ENCODE measurements at places on chromosomes 3 and 15.

DNA sequence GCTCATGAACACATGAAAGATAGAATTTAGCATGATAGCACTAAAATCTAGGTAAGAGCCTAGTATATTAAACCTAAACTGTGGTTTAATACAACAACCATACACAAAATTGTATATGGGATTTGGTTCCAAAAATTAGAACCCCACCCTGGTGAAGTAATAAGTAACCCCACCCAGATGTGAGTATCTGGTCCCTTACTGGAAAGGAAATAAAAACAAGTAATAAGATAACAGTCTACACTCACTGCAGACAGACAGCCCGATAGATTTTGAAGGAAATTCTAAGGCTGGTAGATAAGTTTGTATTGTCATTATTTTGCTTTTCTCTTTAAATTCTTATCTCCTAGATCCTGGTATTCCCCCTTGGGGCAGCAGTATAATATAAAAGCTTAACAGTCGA is 184.9 kb downstream of the ZBTB20 start:
- peaks cover 5% of the 10 kb centered on the region for H3K36me3 ChIP-seq
- no peaks in the 10 kb centered on the region for H3K4me1 ChIP-seq
- H3K4me3 ChIP-seq, result no peak overlapping the region
- no peak for DNase-seq

GRCh38 chr3:181921220-181921619 is 209.5 kb downstream of the SOX2 start:
- no peaks in the 10 kb centered on the region for H3K36me3 ChIP-seq
- no peaks in the 10 kb centered on the region for H3K4me1 ChIP-seq
- no peak overlapping the region for H3K4me3 ChIP-seq

DNA sequence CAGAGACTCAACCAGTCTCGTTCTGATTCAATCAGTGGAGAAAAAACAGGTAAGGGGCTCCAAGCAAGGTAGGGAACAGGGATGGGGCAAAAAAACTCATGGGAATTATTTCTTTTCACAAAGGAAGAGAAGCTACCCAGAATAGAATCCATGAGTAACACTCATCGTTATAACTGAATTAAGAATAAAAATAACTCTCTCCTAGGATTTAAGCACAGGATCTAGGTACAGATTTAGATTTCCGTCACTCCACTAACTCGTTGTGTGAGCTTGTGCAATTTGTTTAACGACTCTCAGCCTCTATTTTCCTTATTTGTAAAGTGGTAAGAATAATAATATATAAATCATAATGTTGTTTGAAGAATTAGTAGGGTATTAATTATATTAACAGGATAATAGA is 68.6 kb downstream of the ADAMTS9 start:
- H3K4me1 ChIP-seq, result no peaks in the 10 kb centered on the region
- no peaks in the 10 kb centered on the region for H3K27me3 ChIP-seq
- DNase-seq, result no peak
- no peak overlapping the region for H3K27ac ChIP-seq
- no peak overlapping the region for H3K4me3 ChIP-seq
- no peaks in the 10 kb centered on the region for H3K36me3 ChIP-seq

- H3K4me1 ChIP-seq, result no peaks in the 10 kb centered on the region
- no peaks in the 10 kb centered on the region for H3K36me3 ChIP-seq
- no peak overlapping the region for H3K4me3 ChIP-seq
- H3K27me3 ChIP-seq, result peaks cover 59% of the 10 kb centered on the region
- DNase-seq, result no peak
- H3K27ac ChIP-seq, result no peak overlapping the region
Observed at GRCh38 chr15:70319466-70319865, 221.7 kb upstream of the TLE3 start.

DNA sequence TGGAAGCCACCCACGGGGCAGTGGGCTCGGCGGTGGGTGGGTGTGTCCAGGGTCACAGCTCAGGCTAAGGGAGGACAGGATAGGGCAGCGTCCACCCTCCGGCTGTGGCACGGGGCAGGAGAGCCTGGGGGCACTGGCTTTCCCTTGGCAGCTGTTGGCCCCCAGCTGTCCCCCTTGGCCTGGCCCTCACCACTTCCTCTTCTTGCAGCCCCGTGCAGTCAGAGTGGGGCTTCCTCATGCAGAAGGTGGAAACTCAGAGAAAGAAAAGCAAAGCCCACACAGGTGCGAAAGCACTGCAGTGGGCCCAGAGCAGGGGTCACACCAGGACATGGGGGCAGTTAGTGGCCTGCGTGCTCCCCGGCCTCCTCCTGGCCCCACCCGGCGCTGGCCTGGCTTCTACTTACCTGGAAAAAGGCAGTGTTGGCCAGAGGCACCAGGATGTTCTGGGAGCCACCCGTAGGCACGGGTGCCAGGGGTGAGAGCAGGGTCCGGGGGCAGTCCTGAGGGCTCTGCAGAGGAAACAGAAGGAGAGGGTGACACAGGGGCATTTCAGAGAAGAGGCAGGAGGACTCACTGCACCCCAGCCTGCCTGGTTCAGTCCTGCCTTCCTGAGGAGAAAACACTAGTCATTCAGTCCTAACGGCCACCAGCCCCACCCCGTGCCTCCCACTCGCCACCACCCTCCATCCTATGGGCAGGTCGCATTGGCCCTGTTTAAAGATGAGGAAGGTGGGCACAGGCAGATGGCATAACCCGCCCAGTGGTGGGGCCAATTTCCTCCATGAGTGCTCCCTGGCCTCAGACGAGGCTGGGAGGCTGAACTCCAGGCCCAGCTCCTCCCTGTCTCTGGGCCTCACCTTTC is 28.3 kb downstream of the PLXND1 start:
- peaks cover 19% of the 10 kb centered on the region for H3K4me1 ChIP-seq
- no peak overlapping the region for H3K27ac ChIP-seq
- no peaks in the 10 kb centered on the region for H3K27me3 ChIP-seq
- H3K36me3 ChIP-seq, result no peaks in the 10 kb centered on the region
- DNase-seq, result no peak

DNA sequence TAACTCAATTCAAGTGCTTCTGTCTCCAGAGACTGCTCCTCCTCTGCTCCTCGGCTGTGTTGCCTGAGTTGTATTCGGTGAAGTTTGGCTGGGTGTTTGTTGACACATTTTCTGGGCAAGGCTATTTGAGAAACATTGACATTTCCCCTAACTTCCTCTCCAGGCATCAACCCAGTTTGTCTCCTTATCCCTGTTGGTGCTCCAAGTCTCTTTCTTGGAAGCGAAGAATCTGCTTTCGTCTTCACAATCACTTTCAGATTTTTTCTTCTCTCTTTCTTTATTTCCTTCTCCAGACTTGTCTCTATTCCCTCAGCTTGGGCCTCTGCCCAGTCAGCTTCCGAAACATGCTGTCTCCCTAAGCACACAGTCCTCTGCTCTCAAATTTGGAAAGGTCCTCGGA is 84.7 kb downstream of the ETV5 start:
- no peaks in the 10 kb centered on the region for H3K36me3 ChIP-seq
- H3K4me1 ChIP-seq, result peaks cover 14% of the 10 kb centered on the region
- H3K27me3 ChIP-seq, result peaks cover 29% of the 10 kb centered on the region
- no peak for DNase-seq

- no peak for DNase-seq
- H3K4me1 ChIP-seq, result no peaks in the 10 kb centered on the region
- no peaks in the 10 kb centered on the region for H3K36me3 ChIP-seq
- H3K4me3 ChIP-seq, result no peak overlapping the region
- no peak overlapping the region for H3K27ac ChIP-seq
Observed at GRCh38 chr15:62369454-62369853, 204.4 kb upstream of the C2CD4B start.

- H3K27me3 ChIP-seq, result peaks cover 22% of the 10 kb centered on the region
- no peaks in the 10 kb centered on the region for H3K36me3 ChIP-seq
- H3K27ac ChIP-seq, result no peak overlapping the region
- H3K4me1 ChIP-seq, result no peaks in the 10 kb centered on the region
- no peak overlapping the region for H3K4me3 ChIP-seq
Observed at GRCh38 chr15:88695101-88695500, 56.3 kb downstream of the ISG20 start.

GRCh38 chr3:151199554-151200438 is 3.2 kb downstream of the GPR171 start:
- peak overlapping the region; percentile 90 for H3K4me3 ChIP-seq
- H3K27ac ChIP-seq, result peak overlapping the region; percentile 96

DNA sequence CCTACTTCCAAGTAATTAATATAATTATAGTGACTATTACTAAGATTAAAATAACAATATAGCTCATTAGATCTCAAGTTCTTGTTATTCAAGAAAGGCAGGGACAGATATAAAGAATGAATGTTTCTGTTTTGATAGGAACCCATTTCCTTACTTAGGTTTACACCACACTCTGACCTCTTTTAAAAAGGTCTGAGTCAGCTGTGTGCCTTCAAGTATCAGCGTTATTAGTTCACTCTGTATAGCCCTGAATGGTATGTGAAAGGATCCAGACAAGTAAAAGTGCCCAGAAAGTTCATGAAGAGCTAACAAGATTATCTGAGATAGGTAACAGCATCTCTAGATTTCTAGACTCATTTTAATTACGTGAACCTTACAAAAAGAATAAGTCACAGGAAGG is 28.9 kb downstream of the PDCD10 start:
- H3K27ac ChIP-seq, result no peak overlapping the region
- DNase-seq, result no peak
- no peaks in the 10 kb centered on the region for H3K27me3 ChIP-seq
- H3K36me3 ChIP-seq, result peaks cover 6% of the 10 kb centered on the region

- peaks cover 6% of the 10 kb centered on the region for H3K36me3 ChIP-seq
- H3K4me3 ChIP-seq, result peak overlapping the region; percentile 13
- DNase-seq, result no peak
- H3K27me3 ChIP-seq, result peaks cover 61% of the 10 kb centered on the region
Observed at GRCh38 chr3:194072691-194073279, 63.2 kb upstream of the HES1 start.

DNA sequence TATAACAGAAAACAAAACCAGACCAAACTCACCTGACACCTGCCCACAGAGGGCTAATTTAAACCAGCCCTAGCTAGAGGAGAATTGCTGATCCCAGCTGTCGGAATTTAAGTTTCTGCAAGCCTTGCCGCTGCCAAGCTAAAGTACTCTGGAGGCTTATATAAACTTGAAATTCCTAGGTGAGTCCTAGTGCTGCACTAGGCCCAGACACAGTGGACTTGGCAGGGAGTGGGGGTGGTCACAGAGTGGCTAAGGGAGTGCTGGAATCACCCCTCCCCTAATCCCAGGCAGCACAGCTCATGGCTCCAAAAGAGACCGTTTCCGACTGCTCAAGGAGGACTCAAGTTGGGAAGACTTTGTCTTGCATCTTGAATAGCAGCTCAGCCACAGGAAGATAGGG is 17.6 kb downstream of the TMCO5A start:
- no peak for DNase-seq
- peaks cover 17% of the 10 kb centered on the region for H3K27me3 ChIP-seq
- H3K4me1 ChIP-seq, result no peaks in the 10 kb centered on the region

- H3K27ac ChIP-seq, result no peak overlapping the region
- no peak for DNase-seq
- peaks cover 19% of the 10 kb centered on the region for H3K36me3 ChIP-seq
- no peaks in the 10 kb centered on the region for H3K27me3 ChIP-seq
- no peak overlapping the region for H3K4me3 ChIP-seq
- H3K4me1 ChIP-seq, result no peaks in the 10 kb centered on the region
Observed at GRCh38 chr3:165347526-165347925, 151.3 kb upstream of the SLITRK3 start.

DNA sequence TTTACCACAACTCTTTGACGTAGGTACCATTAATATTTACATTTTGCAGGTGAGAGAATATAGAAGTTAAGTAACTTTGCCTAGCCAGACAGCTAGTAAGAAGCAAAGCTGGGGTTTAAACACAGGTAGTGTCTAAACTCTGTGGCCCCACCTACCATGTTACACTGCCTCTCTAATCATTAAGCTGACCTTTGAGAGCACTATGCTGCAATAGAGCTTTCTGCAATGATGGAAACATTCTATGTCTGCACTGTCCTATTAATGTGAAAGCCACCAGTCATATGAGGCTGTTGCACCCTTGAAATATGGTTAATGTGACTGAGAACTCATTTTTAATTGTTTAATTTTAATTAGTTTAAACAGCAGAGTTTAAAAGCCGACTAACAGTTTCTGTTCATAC is 6.3 kb upstream of the RARB start:
- peaks cover 4% of the 10 kb centered on the region for H3K36me3 ChIP-seq
- no peak for DNase-seq
- no peak overlapping the region for H3K4me3 ChIP-seq
- peaks cover 3% of the 10 kb centered on the region for H3K4me1 ChIP-seq

DNA sequence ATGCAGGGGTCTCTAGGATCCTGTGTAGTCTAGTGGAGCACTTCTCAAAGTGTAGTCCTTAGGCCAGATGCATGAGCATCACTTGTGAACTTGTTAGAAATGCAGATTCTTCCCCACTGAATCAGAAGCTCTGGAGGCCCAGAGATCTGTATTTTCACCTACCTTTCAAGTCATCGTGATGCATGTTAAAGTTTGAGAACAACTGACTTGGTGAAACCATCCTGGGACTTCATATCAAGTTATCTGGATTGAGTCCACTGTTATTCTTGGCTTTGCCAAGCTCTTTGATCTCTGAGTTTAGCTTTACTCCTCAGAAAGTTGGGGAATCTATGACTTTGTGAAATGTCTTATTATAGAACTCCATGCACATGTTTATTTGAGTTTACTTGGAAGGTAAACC is 78.5 kb downstream of the ARNT2 start:
- no peaks in the 10 kb centered on the region for H3K4me1 ChIP-seq
- no peaks in the 10 kb centered on the region for H3K36me3 ChIP-seq
- DNase-seq, result no peak
- H3K4me3 ChIP-seq, result no peak overlapping the region

GRCh38 chr15:88512078-88512477 is 34.4 kb downstream of the DET1 start:
- H3K27me3 ChIP-seq, result no peaks in the 10 kb centered on the region
- no peaks in the 10 kb centered on the region for H3K4me1 ChIP-seq
- no peak for DNase-seq
- no peak overlapping the region for H3K4me3 ChIP-seq

GRCh38 chr3:183312433-183312832 is 59.4 kb downstream of the B3GNT5 start:
- H3K27me3 ChIP-seq, result no peaks in the 10 kb centered on the region
- no peak overlapping the region for H3K27ac ChIP-seq
- no peak overlapping the region for H3K4me3 ChIP-seq
- H3K4me1 ChIP-seq, result peaks cover 2% of the 10 kb centered on the region
- DNase-seq, result no peak

DNA sequence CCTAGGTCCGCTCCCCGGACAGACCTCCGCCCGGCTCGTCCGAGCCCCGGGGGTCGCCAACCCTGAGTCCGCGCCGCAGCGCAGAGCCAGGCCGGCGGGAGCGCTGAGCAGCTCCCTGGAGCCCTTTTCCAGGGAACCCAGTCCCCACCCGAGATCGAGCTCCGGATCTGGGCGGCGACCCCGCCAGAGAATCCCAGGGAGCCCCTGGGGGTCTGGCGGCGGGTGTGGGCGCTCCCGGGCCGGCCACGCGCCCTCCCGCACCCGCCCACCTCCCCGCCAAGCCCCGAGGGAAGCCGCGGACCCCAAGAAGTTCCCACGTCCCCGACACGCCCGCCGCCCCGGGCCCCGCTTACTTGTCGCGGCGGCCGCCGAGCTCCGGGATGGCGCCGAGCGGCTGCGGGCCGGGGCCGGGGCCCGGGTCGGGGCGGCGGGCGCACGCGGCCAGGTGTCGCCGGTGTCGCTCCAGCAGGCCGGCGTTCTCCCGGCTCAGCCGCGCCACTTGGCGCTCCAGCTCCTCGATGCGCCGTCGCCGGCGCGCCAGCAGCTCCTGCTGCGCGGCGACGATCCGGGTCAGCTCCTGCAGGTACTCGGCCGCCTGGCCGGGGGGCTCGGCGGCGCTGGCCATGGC is 137.7 kb downstream of the NUP210 start:
- peaks cover 9% of the 10 kb centered on the region for H3K4me1 ChIP-seq
- H3K4me3 ChIP-seq, result no peak overlapping the region
- peaks cover 37% of the 10 kb centered on the region for H3K27me3 ChIP-seq
- no peak for DNase-seq
- H3K36me3 ChIP-seq, result peaks cover 17% of the 10 kb centered on the region

GRCh38 chr15:50880206-50880605 is 28.3 kb upstream of the AP4E1 start:
- no peaks in the 10 kb centered on the region for H3K27me3 ChIP-seq
- no peak for DNase-seq
- H3K27ac ChIP-seq, result peak overlapping the region; percentile 100
- no peaks in the 10 kb centered on the region for H3K36me3 ChIP-seq
- peaks cover 62% of the 10 kb centered on the region for H3K4me1 ChIP-seq
- peak overlapping the region; percentile 91 for H3K4me3 ChIP-seq

All from natural killer cell treated with Interleukin-12 subunit alpha and Interleukin-12 subunit beta and Interleukin-15 and Interleukin-18, amount 100 ng/mL, for 72 hours (primary cell).